Fibroblast of mammary gland (primary cell): ENCODE measurements at places on chromosomes 6 and 20.
A peak's percentile ranks its signal among the peaks of the same experiment; 100 is the strongest.

- no peak for DNase-seq
Measured at GRCh38 chr6:14775528-14775927, 470.3 kb upstream of the JARID2 start.

DNA sequence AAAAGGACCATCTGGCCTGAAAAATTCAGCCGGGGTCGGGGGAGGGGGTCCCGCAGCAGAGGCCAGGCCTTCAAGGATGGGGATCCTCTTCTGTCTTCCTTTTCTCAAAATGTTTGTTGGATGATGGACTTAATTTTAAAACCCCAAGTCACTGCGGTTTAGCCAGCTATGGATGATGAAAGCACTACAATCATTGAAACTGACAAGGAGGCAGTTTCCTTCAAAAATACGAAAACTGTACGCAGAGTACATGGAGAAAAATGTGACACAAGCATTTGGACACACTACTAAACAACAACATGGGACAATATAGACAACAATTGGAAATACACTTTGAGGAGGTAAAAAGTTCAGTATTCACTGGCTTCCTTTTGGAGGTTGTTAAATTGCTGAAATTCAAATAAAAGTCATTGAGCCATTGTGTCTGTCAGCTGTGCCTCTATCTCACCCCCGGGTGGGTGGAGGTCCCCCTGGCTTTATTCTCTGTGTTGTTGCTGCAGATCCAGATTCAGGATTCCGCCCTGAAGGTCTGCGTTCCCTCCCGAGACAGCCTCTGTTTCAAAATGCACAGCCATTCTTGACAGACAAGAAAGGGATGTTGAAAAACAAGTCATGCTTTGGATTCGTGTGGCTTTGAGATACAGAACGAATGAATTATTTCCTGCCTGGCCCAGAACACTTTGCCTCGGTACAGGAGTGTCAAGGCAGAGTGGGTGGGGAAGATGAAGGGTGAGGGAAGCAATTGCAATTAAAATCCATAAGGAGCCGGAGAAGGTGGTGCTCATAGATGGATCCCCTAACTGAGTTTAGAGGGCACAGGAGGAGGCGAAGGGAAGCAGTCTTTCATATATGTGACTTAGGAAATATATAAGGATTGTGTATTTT is 118.2 kb downstream of the TTLL2 start:
- no peak for DNase-seq

DNA sequence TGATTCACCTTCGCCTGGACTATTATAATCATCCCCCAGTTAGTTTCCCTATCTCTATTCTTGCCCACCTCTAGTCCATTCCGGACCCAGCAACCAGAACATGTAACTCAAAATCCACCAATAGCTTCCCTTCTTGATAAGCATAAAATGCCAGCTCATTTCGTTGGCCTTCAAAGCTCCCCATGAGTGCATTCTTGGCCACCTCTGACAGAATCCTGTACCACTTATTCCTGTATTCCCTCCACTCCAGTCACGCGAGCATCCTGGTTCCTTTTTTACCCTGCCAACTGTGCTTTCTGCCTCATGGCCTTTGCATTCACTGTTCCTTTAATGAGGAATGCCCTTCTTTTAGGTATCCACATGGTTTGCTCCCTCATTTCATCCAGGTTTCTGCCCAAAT is 36.7 kb downstream of the CYP24A1 start:
- no peak for DNase-seq

GRCh38 chr6:1406306-1407072 is 17.1 kb downstream of the FOXF2 start:
- peak; percentile 75 for DNase-seq

GRCh38 chr20:33280000-33280680 is 2.9 kb upstream of the BPIFB1 start:
- DNase-seq: no peak

DNA sequence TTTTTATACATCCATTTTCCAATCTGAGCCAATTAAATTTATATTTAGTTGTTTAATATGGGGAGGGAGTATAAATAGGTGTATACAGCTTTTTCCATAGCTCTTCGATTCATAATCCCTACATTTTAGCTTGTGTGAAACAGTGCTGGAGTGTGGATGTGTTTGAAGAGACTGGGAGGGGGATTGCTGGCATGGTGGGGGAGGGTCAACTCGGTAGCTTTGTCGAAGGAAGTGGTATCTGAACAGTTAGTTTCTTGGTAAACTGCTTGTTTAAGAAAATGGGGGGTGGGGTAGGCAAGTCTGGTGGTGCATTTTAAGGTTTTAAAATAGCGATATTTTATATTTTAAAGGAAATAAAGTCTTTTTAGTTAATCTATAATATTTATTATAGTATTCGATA is 1.4 kb upstream of the LIN28B start:
- no peak for DNase-seq

DNA sequence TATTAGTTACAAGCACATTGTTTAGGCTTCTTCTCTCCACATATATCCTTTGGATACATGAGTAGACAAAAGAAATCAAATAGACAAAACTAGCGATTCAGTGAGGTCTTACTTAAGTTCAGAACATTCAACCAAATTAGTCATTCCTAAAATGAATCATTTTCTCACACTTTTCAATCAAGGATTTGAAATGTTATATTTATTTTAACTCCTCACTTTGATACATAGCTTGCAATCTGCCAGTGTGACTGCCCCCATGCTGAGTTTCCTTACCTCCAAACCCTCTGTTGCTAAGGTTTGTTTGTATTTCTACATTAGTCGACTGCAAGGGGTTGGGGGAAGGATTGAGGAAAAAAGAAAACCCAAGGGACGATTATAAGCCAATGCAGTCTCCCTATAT is 3.5 kb upstream of the MOXD1 start:
- DNase-seq: peak; percentile 49

- DNase-seq: no peak
Measured at GRCh38 chr20:719816-720215, 44.2 kb upstream of the SCRT2 start.

GRCh38 chr6:106799031-106799894 is 169.9 kb downstream of the QRSL1 start:
- peak; percentile 3 for DNase-seq

DNA sequence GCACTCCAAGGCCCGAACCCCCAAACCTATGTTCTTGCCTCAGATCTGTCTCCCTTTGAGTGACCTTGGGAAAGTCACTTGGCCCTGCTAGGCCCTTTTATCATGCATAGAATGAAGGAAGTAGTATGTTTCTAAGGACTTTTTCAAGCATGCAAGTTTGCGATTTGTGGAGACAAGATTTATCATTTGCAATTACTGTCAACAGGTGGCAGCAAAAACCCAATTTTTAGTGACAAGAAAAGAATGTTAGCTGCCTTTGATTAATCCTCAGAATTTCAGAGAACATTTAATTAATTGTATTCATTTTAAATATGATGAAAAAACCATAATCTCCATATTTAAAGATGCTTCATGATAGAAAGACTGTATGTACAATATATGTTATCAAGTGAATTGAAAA is 28.3 kb upstream of the PREP start:
- DNase-seq: peak; percentile 70
